Urinary bladder (tissue), 4 donors: ENCODE measurements at places on chromosomes 4 and X. TPM values are rescaled to one million over a fixed set of nuclear protein-coding genes. Genes with fewer than 3 reads are reported as not detected.

MGAT4D gene
- not detected for polyA plus RNA-seq

CHRNA9 gene
- 0.04 TPM for polyA plus RNA-seq

POU3F4 gene
- polyA plus RNA-seq, result not detected

RAB41 gene
- polyA plus RNA-seq, result not detected

ABHD18 gene
- polyA plus RNA-seq, result 4.4 TPM

ENPEP gene
- 2.0 TPM for polyA plus RNA-seq

EOLA2 gene
- 30.1 TPM for polyA plus RNA-seq

TLR3 gene
- polyA plus RNA-seq, result 4.7 TPM

MXRA5 gene
- 9.4 TPM for polyA plus RNA-seq

RNF150 gene
- 13.2 TPM for polyA plus RNA-seq

NWD2 gene
- polyA plus RNA-seq, result 0.05 TPM

CFAP299 gene
- not detected for polyA plus RNA-seq

CSAG1 gene
- polyA plus RNA-seq, result not detected

ARMCX2 gene
- polyA plus RNA-seq, result 42.8 TPM

RRAGB gene
- polyA plus RNA-seq, result 26.2 TPM

HTRA3 gene
- polyA plus RNA-seq, result 37.0 TPM

NAT8L gene
- polyA plus RNA-seq, result 0.82 TPM

TMEM156 gene
- 0.53 TPM for polyA plus RNA-seq

NOA1 gene
- polyA plus RNA-seq, result 21.6 TPM

GPAT3 gene
- polyA plus RNA-seq, result 9.5 TPM

USP9X gene
- polyA plus RNA-seq, result 27.4 TPM

ASB12 gene
- 0.39 TPM for polyA plus RNA-seq

SLIT2 gene
- 30.5 TPM for polyA plus RNA-seq

GABRB1 gene
- not detected for polyA plus RNA-seq

GNL3L gene
- polyA plus RNA-seq, result 5.9 TPM

SERPINA7 gene
- 0.16 TPM for polyA plus RNA-seq

TMPRSS11D gene
- not detected for polyA plus RNA-seq

FSTL5 gene
- polyA plus RNA-seq, result 0.06 TPM

SH3TC1 gene
- 17.2 TPM for polyA plus RNA-seq

EDA gene
- 3.8 TPM for polyA plus RNA-seq

LRCH2 gene
- 8.6 TPM for polyA plus RNA-seq

RHOH gene
- polyA plus RNA-seq, result 3.2 TPM

TMPRSS11F gene
- polyA plus RNA-seq, result not detected

FAM47C gene
- not detected for polyA plus RNA-seq

RRH gene
- not detected for polyA plus RNA-seq

GPR50 gene
- not detected for polyA plus RNA-seq

RAB39B gene
- polyA plus RNA-seq, result 0.29 TPM
